ENCODE measurements at places on chromosomes 4 and X.

DNA sequence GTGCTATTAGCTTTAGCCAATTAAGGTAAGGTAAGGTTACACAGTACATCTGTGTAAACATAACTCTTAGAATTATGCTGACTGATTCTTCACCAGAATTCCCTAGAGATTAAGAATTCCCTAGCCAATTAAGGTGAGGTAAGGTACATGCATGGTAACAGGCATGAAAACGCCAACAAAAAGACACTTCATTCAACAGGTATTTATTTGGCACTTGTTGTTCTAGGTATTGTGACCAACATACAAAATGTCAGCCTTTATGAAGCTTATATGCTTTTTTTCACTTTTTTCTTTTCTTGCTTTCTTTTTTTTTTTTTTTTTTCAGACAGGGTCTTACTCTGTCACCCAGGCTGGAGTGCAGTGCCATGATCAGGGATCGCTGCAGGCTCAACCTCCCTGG lies 47.2 kb downstream of the EDNRA start:
- DNase-seq = no peak

GRCh38 chr4:167274351-167274750 lies 40.1 kb upstream of the SPOCK3 start:
- DNase-seq = no peak

DNA sequence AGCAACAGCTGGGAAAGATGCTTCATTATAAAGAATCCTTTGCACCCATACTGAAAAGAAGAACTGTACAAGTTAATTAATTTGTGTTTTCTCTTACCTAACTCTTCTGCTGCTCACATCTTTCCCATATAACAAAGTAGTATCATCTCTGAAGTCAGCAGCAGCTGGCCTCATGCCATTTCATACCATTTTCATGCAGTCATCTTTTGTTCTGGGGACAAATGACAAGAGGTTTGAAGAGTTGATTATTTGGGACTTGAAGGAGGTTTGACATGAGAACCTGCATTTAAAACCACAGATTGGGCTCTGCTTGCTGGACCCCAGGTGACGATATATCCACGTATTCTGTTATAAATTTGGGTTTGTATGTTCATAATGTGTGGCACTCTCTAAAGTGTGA lies 430.3 kb downstream of the SPRY1 start:
- no peak for DNase-seq

DNA sequence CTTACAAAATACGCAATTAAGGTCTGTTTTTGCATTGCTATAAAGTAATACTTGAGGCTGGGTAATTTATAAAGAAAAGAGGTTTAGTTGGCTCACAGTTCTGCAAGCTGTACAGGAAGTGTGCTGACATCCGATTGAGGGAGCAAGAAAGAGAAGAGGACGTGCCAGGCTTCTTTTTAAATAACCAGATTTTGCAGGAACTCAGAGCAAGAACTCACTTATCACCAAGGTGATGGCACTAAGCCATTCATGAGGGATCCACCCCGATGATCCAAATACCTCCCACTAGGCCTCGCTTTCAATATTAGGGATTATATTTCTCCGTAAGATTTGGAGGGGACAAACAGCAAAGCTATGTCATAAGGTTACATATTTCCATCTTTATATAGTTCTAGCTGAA lies 456.7 kb downstream of the GLUD2 start:
- no peak for DNase-seq

GRCh38 chr4:119750771-119751170 lies 122.2 kb upstream of the PDE5A start:
- no peak for DNase-seq

- DNase-seq = no peak
These were observed 22.8 kb downstream of the MFAP3L start for GRCh38 chr4:170003071-170004070.
